ENCODE measurements at places on chromosomes 6 and 20.
A peak's percentile ranks its signal among the peaks of the same experiment; 100 is the strongest.

DNA sequence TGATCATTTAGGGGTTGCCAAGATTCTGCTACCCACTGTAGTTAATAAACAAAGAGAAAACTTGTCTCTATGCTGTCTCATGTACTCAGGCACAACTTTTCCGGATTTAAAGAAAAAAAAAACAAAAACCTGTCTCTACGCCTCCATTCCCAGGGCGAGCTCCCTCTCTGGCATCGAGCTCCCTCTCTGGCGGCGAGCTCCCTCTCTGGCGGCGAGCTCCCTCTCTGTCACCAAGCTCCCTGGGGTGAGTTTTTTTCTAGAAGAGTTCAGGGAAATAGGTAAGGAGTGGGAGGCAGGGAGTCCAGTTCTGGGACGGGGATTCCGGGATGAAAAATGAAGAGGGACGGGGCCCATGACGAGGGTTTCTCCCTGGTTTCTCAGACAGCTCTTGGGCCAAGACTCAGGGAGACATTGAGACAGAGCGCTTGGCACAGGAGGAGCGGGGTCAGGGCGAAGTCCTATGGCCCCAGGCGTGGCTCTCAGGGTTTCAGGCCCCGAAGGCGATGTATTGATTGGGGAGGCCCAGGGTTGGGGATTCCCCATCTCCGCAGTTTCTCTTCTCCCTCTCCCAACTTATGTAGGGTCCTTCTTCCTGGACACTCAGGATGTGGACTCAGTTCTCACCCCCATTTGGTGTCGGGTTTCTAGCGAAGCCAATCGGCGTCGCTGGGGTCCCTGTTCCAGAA is 16.5 kb upstream of the HLA-A start:
- no peak for DNase-seq

- DNase-seq: no peak
These were observed 37.1 kb downstream of the HIVEP1 start for GRCh38 chr6:12049165-12049564.

DNA sequence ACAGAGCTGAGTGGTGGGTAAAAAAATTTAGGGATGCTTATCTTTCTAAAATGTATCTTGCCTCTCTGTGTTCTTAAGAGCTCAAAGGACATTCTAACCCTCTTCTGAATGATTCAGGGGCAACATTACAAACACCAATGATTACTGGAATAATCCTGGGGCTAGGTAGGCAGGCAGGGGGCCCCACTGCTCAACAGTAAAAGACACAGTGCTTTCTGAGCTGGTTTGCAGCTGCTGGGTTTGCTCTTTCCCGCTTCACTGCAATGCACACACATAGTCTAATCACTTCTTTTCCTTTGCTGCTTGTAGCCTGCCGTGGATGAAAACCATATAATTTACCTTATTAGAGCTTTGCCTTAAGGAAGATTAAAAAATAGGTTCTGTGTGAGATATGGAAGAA is 23.9 kb downstream of the CLDN20 start:
- DNase-seq: no peak

DNA sequence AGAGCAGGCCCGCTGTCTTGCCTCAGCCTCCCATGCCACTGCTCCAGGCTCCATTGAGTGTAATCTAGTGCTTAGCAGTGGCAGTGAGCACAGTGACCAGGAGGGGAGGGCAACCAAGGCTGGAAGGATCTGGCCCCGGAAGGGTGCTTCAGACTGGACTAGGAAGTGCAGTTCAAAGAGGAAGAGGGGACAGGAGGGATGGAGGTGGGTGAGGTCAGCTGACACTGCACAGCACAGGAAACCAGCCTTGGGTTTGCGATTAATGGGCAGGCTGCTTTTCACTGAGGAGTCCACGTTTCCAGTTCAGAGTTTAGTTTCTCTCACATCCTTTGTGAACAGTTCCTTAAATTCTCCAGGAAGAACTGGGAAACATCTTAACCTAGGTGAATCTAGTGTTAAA is 46.9 kb downstream of the CDS2 start:
- no peak for DNase-seq

DNA sequence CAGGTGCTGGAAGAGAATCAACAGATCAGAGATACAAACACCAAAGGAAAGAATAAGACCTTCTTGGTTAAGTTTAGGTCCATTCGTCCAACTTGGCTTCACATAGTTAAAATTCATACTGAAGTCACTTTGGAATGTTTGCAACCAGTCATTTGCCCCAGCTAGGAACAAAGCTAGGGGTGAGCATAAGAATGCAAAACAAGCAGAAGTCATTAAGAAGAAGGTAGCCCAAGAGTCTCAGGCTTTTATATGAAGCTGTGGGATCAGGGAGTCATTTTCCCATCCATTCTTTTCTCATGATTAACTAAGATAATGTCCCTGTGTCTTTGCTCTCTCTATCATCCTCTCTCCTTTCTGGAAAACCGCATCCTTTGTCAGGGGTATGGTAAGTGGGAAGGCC is 51.5 kb upstream of the TMEM170B start:
- DNase-seq: no peak

- peak; percentile 61 for DNase-seq
These were observed 6.6 kb upstream of the SRSF6 start for GRCh38 chr20:43450841-43451799.

GRCh38 chr6:89559487-89559886 is 79.1 kb downstream of the LYRM2 start:
- DNase-seq: no peak

- no peak for DNase-seq
These were observed 191.1 kb downstream of the FNDC1 start for GRCh38 chr6:159360306-159360705.

DNA sequence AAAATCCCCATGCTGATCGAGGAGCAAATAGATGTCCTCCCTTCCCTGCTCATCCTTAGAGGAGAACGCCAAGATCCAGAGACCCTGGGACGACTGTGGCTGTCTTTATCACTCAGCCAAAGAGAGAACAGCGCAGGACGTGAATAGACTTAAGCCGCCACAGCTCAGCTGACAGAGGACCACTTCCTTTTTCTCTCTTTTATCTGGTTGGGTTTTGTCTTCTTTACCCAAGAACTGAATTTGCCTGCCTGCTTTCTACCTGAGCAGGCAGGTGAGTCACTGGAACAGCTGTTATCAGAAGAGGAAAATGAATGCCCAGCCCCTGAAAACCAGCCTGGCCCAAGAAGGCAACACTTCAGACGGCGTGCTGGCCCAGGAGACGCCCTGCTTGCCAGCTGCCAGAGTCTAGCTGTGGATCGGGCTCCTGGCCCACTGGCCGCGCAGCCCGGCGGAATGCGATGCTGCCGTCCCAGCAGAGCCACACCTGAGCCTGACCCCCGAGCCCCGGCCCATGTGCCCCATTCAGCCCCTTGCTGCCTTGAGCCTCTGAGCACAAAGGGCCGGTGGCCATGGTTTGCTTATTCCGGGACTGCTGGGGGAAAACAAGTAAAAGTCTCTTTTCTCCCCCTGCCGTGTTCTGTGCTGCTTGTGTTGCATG is 82.1 kb downstream of the TCP11 start:
- DNase-seq: no peak

- DNase-seq: no peak
These were observed 20.0 kb downstream of the SUN5 start for GRCh38 chr20:32984196-32984595.

- no peak for DNase-seq
These were observed 2.4 kb upstream of the BPIFA2 start for GRCh38 chr20:33165416-33166055.

GRCh38 chr6:106961801-106962200 is 12.7 kb downstream of the CD24 start:
- no peak for DNase-seq

GRCh38 chr20:14142964-14143627 is 147.8 kb downstream of the MACROD2 start:
- DNase-seq: no peak

- peak; percentile 60 for DNase-seq
These were observed 20.7 kb upstream of the TRIM27 start for GRCh38 chr6:28944412-28944865.

DNA sequence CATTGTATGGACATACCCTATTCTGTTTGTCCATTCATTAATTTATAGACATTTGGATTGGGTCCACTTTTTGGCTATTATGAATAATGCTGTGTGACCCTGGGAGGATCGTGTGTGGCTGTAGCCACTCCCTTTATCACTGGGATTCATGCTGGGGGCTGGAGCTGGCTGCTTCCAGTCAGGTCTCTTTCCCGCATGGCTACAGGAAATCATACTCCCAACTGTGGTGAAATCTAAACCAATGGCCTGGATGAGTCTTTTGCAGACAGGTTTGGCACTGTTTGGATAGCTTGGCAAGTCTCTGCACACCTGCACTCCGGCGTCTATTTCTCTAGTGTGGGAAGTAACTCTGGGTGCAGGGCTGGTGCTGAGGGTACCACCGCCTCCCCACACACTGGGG is 80.4 kb downstream of the RIN2 start:
- DNase-seq: no peak

GRCh38 chr6:161074496-161075121 is 83.0 kb downstream of the MAP3K4 start:
- DNase-seq: no peak

- DNase-seq: no peak
These were observed 94.8 kb downstream of the CDYL start for GRCh38 chr6:4870821-4871494.

GRCh38 chr20:48393737-48394314 is 434.0 kb downstream of the PREX1 start:
- DNase-seq: no peak

DNA sequence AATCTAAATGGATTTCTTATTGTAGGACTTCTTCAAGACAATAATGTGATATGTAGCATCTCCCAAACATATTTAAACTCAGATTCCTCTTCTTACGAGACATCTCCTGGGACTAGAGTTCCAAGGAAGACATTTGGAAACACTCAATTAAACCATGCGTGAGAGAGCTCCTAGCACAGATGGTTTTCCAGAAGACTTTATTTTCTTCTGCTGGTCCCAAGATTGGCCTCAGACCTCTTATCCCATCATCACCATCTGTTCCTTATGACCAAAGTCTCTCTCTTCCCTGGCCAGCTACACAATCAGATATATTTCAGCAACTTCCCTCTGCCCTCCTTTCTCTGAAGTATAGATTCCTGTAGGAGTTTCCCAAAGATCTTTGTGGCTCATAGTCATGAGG is 93.2 kb upstream of the JARID2 start:
- no peak for DNase-seq

DNA sequence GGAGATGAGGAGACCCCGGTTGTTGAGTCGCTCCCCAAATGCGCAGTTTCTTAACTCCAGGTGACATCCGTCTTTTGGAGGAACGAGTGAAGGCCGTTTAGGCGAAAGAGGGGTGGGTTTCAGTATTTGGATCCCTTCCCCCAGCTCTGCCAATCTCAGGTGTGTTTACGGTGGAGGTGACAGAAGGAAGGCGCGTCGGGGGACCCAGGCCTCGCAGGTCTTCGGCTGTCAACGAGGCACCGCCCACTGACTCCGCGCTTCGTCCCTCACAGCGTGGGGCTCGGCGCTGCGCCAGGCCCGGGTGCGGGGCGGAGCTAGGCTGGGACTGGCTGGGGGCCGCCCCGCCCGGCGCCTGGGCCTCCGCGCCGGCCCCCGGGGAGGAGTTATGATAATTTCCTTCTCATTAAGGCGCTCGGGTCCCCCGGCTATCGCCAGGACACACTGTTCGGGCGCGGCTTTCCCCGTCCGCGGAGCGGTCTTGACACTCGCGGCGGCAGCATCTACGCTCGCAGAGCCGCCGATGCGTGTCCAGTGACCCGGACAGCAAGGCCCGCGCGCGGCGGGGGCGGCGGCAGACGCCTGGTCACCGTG is at the start of gene TFAP2C:
TFAP2C (plus strand) TSS at position 434 of the 591 bp plus-strand sequence. CDS start 239 bp downstream, outside the sequence.
- peak; percentile 53 for DNase-seq

- DNase-seq: no peak
These were observed 515.9 kb downstream of the CD83 start for GRCh38 chr6:14633479-14633878.

- no peak for DNase-seq
These were observed 23.5 kb upstream of the ANGPT4 start for GRCh38 chr20:939606-940005.

DNA sequence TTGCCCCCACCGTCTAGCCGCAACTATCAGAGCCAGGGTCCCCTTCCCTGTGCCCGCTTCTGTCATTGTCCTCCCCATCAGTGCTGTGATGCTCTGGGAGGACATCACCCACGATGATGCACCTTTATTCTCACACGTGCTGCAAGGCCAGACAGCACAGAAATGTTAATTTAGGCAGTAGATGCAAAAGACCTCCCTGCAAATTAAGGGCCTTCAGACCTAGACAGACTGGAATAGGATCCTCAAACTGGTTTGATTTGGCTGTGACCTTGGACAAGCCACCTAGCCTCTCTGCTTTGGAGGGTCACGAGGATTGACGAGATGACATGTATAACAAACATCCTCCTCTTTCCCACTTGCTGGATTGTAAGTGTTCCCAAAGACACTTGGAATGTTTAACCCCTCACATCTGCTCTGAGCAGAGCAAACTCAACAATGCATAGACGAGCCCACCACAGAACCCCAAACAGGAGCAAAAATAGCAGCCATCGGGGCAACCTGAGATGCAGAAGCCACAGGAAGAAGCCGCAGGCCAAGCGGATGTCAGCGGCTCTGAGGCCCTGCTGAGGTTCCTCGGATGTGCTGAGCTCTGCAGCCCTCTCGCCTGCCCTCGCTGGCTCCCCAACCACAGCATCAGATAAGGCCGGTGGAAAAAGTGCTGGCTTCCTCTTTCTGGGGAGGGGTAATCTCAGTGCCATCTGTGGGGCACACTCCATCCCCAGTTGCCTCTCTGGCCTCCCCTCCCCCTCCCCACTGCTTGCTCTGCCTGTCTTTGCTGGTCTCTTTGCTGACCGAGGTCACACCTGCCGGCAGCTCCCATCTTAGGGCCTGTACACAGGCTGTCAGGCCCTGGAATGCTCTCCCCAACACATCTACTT is 35.3 kb downstream of the TOX2 start:
- peak; percentile 93 for DNase-seq

DNA sequence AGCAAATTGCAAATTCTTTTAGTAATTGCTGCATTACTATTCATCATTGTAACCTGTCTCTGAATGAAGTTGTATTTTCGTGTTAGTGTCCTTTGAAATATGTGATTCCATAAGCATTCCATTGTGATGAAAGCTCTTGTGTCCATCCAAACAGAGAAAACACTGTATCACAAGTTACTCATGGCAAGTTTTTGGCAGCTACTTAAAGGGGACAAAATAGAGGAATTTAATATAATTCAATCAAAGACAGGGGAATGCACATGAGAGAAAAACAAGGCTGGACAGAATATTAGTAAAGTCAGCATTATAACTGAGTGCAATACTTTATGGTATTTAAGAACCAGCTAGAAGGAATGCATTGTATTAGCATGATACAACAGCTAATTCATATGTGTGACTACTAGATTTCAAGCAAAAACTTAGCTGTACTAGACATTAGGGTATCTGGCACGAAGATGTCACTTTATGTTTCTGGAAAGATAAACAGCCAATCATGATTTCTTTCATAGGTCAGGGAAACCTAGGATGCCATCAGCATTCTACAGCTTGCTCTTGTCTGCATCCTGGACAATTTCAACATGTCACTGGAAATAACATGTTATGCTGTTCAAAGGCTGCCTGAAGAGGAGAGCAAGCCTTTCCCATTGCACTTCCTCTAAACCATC is 270.6 kb upstream of the MARCKS start:
- DNase-seq: no peak

- no peak for DNase-seq
These were observed 30.8 kb downstream of the METTL24 start for GRCh38 chr6:110327391-110327790.

- DNase-seq: no peak
These were observed 74.1 kb upstream of the SLC4A11 start for GRCh38 chr20:3312940-3313682.

Data from hematopoietic multipotent progenitor cell (in vitro differentiated cells).